Muscle of back (tissue), 13 donors: ENCODE measurements at places on chromosomes 4 and X. TPM values are rescaled to one million over a fixed set of nuclear protein-coding genes. Genes with fewer than 3 reads are reported as not detected.

CLTRN gene
- 0.59 TPM for polyA plus RNA-seq

RASSF6 gene
- polyA plus RNA-seq: 0.17 TPM

DNA sequence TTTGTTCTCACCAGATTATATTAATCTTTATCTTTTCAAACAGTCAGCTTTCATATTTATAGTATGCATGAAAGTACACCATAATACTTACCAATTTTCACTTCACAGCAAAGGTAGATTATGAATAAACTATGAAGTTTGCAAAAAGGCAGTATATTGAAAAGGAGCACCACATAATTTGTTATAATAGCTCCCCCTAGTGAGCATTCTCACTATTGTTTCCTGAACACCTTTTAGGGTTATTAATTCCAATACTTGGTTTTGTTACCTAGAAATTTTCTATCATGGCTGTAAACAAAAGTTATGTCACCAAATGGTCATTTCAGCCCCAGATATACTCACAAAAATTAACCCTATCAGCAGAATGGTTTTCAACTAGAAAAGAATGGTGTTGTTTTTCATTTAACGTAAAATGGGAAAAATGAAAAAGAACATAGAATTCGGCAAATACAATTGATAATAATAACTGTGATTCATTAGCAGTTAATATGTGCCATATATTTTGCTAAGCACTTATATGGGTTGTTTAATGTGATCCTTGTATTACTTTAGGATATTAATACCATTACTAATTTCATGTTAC is 30.2 kb upstream of the NKX6-1 start:
- peak; percentile 2 for DNase-seq

- no peak for DNase-seq
Measured at GRCh38 chrX:122941806-122942205, 242.3 kb upstream of the GRIA3 start.
